H9 (cell line): ENCODE measurements at places on chromosomes 5 and 9. TPM values are rescaled to one million over a fixed set of nuclear protein-coding genes. Genes with fewer than 3 reads are reported as not detected.

TLE1 gene
- 75.1 and 79.3 TPM in 2 replicates for total RNA-seq

PRELID2 gene
- 10.4 and 13.2 TPM in 2 replicates for total RNA-seq

TAF11L3 gene
- total RNA-seq: not detected in 2 replicates

ENTREP1 gene
- 21.3 and 21.8 TPM in 2 replicates for total RNA-seq

GCNT4 gene
- 0.63 and 0.66 TPM in 2 replicates for total RNA-seq

SHC3 gene
- 1.3 and 1.8 TPM in 2 replicates for total RNA-seq

ANXA2R gene
- 0.20 and 0.22 TPM in 2 replicates for total RNA-seq

DNA sequence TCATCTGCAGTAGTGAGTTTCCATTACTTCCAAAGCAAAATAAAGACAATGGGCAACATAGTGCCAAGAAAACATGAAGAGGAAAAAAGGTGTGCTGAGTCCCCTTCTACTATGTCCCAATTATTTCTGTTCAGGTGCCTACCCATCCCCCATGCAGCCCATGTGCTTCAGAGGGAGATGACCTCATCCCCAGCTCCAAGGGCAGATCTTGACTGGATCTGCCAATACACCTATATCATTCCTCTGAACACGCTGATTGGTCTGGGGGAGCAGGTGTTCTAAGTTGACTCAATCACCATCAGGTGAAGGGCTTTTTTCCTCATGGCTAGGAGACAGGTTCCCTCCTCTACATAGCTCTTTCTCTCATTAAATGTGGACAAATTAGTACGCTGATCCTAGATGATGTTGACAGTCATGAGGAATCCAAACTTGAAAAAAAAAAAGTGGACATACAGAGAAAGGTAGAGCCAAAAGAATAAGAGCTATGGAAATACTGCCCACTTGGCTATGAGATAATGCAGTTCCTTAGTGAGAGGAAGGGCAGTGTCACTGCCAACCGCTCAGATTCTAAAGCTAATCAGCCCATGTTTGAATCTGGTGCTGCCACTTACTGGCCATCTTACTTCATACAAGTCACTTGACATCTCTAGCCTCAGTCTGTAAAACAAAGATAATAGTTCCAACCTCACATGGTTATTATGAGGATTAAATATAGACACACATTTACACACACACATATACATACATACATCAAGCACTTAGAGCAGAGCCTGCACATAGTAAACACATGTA is 23.1 kb downstream of the PRELID2 start:
- no peaks in the 10 kb centered on the region for H3K36me3 ChIP-seq
- DNase-seq: no peak
- no peaks in the 10 kb centered on the region for H3K4me1 ChIP-seq
- no peak overlapping the region for H3K27ac ChIP-seq
- no peak overlapping the region for H3K4me3 ChIP-seq

DNA sequence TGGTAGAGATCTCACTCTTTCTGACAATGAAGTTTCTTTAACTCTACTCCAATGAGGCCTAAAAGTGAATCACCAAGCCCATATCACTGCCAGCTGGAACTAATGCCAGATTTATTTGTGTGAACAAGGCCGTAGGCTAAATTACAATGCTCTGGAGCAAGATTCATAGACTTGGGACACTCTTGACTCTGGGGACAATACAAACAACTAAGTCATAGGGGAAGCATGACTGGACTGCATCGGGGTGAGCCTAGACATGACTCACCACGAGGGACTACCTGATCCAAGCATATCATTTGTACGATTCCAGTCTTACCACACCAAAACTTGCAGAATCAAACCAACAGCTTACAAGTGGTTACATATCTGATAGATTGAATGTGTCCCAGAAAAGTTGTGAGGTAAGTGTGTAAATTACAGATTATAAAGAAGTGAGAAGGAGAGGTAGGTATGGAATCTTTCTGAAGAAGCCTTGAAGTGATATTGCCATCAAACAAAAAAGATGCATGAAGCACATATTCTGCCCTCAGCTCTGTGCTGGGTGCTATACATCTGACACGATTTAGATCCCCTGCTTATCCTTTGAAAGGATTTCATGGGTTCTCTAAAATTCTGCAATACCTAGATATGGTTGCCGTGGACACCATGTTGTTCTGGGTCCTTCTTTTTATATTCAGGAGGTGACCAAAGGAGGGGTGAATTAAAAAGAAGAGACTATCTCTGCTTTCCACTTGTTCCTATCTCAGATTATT is 199.3 kb upstream of the PDE4D start:
- DNase-seq: no peak
- H3K27ac ChIP-seq: no peak overlapping the region
- H3K36me3 ChIP-seq: peaks cover 5% of the 10 kb centered on the region
- no peaks in the 10 kb centered on the region for H3K4me1 ChIP-seq
- H3K27me3 ChIP-seq: no peaks in the 10 kb centered on the region

GRCh38 chr9:80070071-80070742 is 498.4 kb downstream of the TLE4 start:
- no peak overlapping the region for H3K27ac ChIP-seq
- H3K4me3 ChIP-seq: no peak overlapping the region
- H3K36me3 ChIP-seq: no peaks in the 10 kb centered on the region
- no peak for DNase-seq
- no peaks in the 10 kb centered on the region for H3K27me3 ChIP-seq

DNA sequence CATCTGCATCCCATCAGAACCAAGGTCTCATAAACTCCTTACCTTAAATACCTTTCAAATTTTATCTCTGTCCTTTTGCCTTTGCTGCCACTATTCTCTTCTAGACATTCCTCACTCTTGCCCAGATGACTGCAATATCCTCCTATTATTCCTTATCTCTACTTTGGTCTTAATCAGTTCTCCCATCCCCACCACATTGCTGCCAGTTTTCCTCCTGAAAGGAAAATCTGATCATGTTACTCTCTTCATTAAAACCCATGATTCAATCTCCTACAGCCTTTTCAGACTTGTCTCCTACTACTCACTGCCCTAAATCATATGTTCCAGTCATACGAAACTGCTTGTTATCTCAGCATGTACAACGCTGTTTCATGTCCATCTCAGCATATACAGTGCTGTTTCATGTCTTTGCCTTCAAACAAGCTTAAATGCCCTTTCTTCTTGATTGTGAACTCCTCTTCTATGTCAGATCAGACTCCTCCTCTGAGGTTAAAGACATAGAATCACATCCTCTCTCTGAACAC is 152.6 kb upstream of the FST start:
- no peak overlapping the region for H3K27ac ChIP-seq
- no peaks in the 10 kb centered on the region for H3K36me3 ChIP-seq
- H3K27me3 ChIP-seq: no peaks in the 10 kb centered on the region
- DNase-seq: no peak
- H3K4me1 ChIP-seq: no peaks in the 10 kb centered on the region
- no peak overlapping the region for H3K4me3 ChIP-seq

- H3K4me3 ChIP-seq: no peak overlapping the region
- DNase-seq: no peak
- H3K27me3 ChIP-seq: no peaks in the 10 kb centered on the region
- H3K36me3 ChIP-seq: peaks cover 67% of the 10 kb centered on the region
- no peaks in the 10 kb centered on the region for H3K4me1 ChIP-seq
These were observed 60.7 kb downstream of the NSD1 start for GRCh38 chr5:177194268-177194667.

GRCh38 chr9:70588381-70588780 is 173.9 kb upstream of the KLF9 start:
- H3K27ac ChIP-seq: no peak overlapping the region
- H3K4me1 ChIP-seq: no peaks in the 10 kb centered on the region
- H3K4me3 ChIP-seq: no peak overlapping the region

DNA sequence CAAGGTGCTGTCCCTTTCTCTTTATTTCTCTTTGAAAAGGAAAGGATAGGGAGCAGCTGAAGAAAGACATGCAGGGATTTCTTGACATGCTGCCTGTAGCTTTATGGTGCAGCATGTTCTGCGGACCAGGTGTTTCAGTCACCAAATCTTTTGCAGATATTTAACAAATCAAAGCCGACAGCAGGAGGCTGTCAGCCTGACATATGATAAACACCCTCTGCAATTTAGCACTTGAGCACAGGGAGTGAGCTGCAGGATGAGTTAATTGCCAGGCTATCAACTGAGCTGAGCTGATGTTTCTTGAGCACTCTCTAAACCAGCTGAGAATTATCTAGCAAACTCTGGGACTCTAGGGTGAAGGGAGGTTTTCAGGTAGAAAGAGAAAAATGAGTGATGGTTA is 212.8 kb upstream of the ATP10B start:
- H3K27ac ChIP-seq: no peak overlapping the region
- no peaks in the 10 kb centered on the region for H3K27me3 ChIP-seq
- H3K4me1 ChIP-seq: no peaks in the 10 kb centered on the region
- H3K36me3 ChIP-seq: no peaks in the 10 kb centered on the region
- DNase-seq: no peak
- no peak overlapping the region for H3K4me3 ChIP-seq

- no peak overlapping the region for H3K4me3 ChIP-seq
- H3K27ac ChIP-seq: no peak overlapping the region
- no peaks in the 10 kb centered on the region; the same call in 1 of the 2 replicates for H3K36me3 ChIP-seq
These were observed 163.9 kb downstream of the CEMIP2 start for GRCh38 chr9:71604197-71605063.

- no peak for DNase-seq
- no peaks in the 10 kb centered on the region for H3K27me3 ChIP-seq
- no peak overlapping the region for H3K27ac ChIP-seq
- no peaks in the 10 kb centered on the region for H3K36me3 ChIP-seq
- H3K4me1 ChIP-seq: no peaks in the 10 kb centered on the region
- no peak overlapping the region for H3K4me3 ChIP-seq
These were observed 69.6 kb downstream of the CHSY3 start for GRCh38 chr5:129973716-129974426.

GRCh38 chr5:43620944-43621505 is 18.0 kb downstream of the NNT start:
- no peak overlapping the region for H3K4me3 ChIP-seq
- H3K27ac ChIP-seq: no peak overlapping the region
- no peaks in the 10 kb centered on the region for H3K27me3 ChIP-seq
- DNase-seq: no peak
- no peaks in the 10 kb centered on the region for H3K4me1 ChIP-seq

GRCh38 chr9:91522481-91522880 is 98.8 kb upstream of the NFIL3 start:
- DNase-seq: no peak
- H3K4me3 ChIP-seq: no peak overlapping the region
- H3K4me1 ChIP-seq: no peaks in the 10 kb centered on the region
- no peak overlapping the region for H3K27ac ChIP-seq
- H3K27me3 ChIP-seq: no peaks in the 10 kb centered on the region
- H3K36me3 ChIP-seq: 0 out of 2 replicates have a peak, but pooled peaks cover 5% of the 10 kb centered on the region
